ENCODE measurements at places on chromosomes 2 and 18.
A peak's percentile ranks its signal among the peaks of the same experiment; 100 is the strongest.

DNA sequence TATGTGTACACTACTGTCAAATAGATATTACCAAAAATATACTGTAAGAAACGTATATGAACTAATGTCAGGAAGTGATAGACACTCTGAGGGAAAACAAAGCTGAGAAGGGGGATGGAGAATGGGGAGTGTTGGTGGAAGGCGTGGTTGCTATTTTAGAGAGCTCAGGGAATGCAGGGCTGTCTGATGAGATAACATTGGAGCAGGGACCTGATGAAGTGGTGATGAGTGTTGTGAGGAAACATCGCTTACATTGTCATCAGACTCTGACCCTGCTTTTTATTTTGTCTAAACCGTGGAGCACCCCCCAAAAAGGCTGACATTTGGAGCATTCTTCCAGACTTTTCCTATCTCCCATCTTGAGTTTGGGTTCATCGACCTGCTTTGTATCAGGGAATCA lies 194.7 kb downstream of the LTBP1 start:
- no peak for DNase-seq

GRCh38 chr2:71895320-71896161 lies 252.1 kb downstream of the CYP26B1 start:
- DNase-seq: no peak

GRCh38 chr2:209633911-209634310 lies 137.7 kb upstream of the UNC80 start:
- no peak for DNase-seq

GRCh38 chr2:101981504-101981903 lies 10.3 kb upstream of the IL1R2 start:
- DNase-seq: no peak

GRCh38 chr2:230902180-230902899 lies 22.7 kb downstream of the GPR55 start:
- DNase-seq: no peak

GRCh38 chr2:16900405-16901025 lies 234.9 kb upstream of the CYRIA start:
- no peak for DNase-seq

GRCh38 chr18:5651736-5652135 lies 107.9 kb upstream of the EPB41L3 start:
- no peak for DNase-seq

DNA sequence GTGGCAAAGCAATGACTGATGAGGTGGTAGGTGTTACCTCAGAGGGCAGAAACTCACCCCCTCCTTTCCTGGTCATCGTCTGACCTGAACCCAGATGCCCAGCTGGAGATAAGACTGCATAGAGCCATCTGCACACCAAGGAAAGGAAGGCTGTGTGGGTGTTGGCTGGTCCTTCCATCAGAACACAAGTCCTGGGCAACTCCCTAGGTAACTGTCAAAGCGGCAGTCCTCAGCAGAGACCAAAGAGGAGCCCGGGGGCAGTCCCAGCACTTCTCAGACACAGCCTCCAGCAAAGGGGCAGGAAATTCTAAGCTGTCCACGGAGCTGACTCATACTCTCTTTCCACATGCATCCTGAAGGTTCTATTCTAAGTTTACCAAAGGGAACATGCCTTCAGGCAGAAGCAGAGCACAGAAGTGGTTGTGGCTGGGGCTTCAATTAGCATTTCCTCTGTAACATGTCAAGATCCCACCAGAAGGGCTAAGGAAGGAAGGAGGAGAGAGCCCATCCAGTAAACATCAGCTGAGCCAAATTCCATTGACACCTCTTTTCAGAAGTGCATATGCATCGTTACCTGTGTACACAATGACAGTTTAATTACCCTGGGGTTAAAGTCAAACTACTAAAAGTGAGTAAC lies 54.7 kb downstream of the SPRED2 start:
- DNase-seq: peak; percentile 46

DNA sequence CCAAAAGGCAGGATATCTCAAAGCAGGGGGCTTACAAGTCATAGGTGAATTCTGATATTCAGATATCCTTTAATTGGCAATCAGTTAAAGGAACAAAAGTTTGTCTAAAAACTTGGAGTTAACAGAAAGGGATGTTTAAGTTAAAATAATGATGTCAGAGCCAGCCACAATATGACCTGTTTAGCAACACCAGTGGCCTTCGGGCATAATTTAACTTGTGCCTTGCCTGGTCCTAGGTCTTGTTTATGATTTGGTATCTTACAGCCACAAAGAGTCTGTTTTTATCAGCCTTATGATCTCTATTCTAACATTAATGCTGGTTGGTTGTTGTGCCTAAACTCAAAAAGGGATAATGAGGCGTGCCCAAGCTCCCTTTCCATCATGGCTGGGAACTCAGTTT lies 252.9 kb downstream of the RNF152 start:
- DNase-seq: no peak

DNA sequence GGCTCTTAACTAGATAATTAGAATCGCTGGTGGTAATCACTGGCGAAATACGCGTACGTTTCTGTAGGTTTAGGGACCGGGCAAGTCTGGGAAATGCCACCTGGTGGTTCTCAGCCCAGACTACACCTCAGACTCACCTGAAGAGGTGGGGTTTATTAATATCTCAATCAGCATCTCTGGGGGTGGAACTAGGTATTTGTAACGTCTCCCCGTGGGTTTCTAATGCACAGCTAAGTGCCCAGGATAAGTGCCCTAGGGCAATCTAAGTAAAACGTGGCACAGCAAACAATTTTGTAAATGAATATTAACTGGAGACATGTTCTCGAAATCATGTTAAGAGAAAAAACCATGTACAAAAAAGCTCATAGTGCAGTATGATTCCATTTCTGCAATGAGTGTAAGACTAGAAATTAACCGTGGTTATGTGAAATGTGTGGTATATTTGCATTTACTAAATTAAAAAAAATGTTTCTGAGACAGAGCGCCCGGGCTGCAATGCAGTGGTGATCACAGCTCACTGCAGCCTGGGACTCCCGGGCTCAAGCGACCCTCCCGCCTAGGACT lies 760 bp upstream of the CNOT11 start:
- DNase-seq: no peak

DNA sequence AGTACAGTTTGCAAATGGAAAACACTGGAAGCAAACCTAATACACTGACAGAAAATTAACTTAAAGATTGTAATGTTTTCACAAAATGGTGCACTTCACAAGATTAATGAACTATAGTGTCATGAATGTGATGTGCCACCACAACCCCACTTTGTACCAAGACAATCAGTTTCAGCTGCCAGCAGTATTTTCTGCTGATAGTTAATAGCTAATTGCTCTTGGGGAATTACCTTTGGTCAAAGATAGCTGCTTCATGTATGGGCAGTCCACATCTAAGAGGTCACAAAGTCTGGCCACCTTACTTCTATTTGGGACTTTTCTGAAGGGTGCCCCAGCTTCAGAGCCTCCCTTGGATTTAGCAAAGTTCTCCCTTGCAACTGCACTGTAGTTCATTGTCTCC lies 254.0 kb downstream of the CALCRL start:
- DNase-seq: no peak

DNA sequence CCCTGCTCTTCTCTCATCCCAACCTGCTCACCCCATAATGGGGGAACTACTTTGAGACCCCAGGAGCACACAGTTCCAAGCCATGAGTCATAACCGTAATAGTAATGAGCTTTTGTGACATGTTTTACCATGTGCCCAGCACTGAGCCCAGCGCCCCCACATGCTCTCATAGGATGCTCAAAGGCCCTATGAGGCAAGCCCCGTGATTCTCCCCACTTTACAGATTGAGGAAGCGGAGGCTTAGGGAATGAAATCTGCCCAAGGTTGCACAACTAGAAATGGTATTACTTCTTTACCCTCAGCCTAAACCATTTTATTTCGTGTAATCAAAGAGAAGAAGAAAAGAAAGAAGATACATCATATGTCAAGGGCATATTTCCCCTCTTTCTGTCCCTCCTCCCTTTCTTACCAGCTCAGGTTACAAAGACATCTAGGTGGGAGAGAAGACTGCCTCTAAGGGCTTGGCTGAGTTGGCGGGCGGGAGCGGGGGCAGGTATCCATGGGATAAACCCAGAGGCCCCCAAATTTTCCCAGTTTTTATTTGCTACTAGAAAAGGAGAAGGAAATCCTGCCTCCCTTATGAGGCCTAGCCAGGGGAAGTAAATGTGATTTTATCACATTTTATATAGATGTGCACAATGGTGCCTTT lies 24.2 kb downstream of the BCL11A start:
- no peak for DNase-seq

GRCh38 chr2:48113767-48114166 lies 207.5 kb upstream of the FBXO11 start:
- no peak for DNase-seq

GRCh38 chr2:118223992-118224894 lies 136.0 kb downstream of the INSIG2 start:
- no peak for DNase-seq

DNA sequence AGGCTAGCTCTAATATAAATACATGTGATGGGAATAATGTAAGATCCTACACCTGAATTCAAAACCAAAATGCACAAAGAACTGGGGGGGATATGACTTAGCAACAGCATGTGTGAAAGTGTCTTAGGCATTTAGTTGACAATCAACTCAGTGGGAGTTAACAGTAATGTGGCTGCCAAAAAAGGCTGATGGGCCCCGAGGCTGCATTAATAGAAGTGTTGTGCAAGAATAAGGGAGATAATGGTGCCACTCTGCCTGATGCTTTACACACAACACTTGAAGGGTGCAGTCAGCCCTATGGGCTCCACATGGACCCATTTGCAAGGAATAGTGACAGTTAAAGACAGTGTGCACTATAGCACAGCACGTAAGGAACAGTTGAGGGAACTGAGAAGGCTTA lies 649.4 kb upstream of the ZEB2 start:
- DNase-seq: no peak

DNA sequence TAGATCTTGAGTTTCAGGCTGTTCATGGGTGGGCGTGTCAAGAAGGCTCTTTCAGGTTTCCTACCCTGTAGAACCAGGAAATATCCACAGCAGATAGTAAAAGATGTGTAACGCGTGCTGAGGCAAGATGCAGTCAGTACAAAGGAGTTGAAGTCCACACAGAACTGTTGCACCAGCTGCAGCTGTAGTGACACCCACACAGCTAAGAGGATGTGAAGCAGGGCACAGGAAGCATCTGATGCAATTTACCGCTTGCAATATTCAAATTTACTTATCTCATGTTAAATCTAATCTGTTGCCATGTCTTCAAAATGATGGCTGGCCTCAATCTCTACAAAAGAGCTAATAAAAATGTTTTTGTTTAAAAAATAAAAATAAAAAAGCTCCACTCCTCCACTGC lies 132.8 kb downstream of the ARHGAP15 start:
- no peak for DNase-seq

DNA sequence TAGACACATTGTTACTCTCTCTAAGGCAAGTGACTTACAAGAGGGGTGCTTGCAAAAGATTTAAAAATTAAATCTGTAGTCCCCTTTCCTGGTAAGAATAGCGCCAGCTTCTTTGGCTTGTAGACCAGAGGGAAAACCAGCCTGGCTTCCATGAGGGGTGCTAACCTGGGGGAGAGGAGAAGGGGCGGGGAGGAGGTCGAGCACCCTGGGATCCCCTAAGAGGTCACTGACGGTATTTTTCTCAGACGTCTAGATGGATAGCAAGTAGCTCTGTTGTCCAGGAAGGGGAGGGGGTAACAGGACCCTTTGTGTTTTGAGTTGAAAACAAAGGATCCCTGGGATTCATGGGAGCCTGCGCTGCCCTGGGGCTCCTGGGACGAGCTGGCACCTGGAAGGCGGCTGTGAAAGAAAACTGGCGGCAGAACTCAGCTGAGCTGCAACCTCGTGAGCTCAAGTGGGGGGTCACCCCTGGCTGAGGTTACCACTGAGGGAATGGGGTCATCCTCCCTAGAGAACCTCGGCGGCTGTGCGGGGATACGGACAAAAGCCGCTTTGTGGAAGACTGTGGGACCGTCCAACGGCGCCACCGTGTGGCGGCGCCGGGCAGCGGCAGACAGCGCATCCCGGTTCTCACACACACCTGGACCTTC lies 37.8 kb upstream of the MRPL19 start:
- no peak for DNase-seq

DNA sequence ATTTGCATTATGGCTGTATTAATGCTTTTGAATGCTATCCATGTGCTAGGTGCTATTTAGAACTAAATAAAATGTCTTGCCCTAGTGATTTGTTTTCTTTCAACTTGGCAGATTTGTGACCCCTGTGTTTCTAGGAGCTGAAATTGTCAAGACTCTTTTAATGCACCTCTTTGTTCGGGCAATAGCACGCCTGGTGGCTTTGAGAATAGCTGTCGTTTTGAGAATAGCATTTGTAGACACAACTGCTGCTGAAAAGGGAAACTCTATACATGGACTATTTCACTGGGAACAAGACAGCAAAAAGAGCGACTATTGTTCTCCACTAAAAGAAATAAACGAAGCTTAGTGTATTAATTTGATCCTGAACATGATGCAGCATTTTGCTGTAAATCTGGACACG lies 352.1 kb upstream of the ZNF521 start:
- no peak for DNase-seq

- no peak for DNase-seq
These were observed 2186.3 kb upstream of the CELF4 start for GRCh38 chr18:39751921-39752320.

GRCh38 chr2:144096531-144096930 lies 423.4 kb downstream of the ZEB2 start:
- DNase-seq: no peak

- no peak for DNase-seq
These were observed 1.8 kb upstream of the PCARE start for GRCh38 chr2:29075894-29076705.

- no peak for DNase-seq
These were observed 8.2 kb downstream of the FTCDNL1 start for GRCh38 chr2:199842631-199843395.

- DNase-seq: no peak
These were observed 58.6 kb downstream of the GALNT14 start for GRCh38 chr2:31079665-31080064.

- DNase-seq: no peak
These were observed 49.8 kb upstream of the NAB1 start for GRCh38 chr2:190599073-190599472.

- no peak for DNase-seq
These were observed 805 bp downstream of the LIMS2 start for GRCh38 chr2:127674241-127675209.

DNA sequence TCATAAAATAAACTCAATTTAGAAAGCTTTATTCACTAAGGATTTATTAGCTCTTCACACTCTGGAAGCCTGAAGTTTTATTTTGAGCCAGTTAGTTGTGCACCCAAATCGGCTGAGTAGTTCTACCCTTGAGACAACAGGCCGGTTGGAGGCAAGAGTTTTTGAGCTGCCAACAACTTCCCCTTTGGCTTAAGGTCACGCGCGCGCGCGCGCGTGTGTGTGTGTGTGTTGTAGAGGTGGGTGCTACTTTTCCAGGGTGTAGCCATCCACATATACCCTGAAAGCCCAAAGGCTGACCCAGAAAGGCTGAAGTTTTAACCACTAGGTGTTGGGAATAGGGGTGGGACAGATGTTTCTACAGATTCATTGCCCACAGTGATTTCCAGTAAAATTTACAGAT lies 150.2 kb upstream of the LHCGR start:
- DNase-seq: no peak
